Fibroblast of upper back skin (primary cell): ENCODE measurements at places on chromosomes 4 and X.
A peak's percentile ranks its signal among the peaks of the same experiment; 100 is the strongest.

DNA sequence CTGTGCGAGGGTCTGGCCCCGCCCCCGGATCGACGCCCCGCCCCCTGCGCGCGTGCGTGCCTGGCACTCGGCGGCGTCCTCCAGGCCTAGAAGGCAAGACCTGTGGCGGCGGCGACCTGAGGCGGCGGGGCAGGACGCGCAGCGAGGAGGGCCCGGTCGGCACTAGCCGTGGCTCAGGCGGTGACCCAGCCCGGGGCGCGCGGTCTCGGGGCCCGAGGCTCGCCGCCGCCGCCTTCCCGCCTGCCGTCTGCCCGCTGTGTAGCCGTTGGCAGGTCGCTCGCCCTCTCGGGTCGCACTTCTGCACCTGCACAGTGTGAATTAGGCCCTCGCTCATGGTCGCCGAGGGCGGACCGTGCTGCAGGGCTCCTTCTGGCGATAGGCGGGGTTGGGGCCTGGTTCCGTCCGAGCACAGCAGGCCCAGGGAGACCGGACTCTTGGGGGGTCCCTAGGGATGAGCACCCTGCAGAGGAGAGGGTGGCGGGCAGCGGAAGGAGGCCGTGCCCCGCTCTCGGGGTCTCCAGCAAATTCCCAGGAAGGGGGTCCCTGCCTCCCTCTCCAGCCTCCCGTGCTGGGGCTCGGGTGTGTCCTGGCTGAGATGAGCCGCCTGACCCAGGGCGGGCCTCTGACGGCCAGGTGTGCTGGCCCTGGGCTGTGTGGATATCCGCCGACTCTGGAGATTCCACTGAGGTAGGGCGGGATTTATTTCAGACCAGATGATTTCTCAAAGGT, 557 bp upstream of the FAM53A start:
- no peak for DNase-seq

DNA sequence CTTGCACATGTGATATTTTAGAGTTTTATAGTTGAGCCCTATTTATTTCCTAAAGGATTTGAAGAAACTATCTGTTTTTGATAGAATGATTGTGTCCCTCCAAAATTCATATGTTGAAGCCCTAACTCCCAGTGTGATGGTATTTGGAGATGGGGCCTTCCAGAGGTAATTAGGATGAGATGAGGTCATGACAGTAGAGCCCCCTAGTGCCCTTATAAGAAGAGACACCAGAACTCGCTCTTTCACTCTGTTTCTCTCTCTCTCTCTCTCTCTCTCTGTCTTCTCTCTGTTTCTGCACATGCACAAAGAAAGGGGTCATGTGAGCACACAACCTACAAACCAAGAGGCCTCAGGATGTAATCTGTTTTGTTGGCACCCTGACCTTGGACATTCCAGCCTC, 921.9 kb upstream of the DIAPH2 start:
- no peak for DNase-seq

DNA sequence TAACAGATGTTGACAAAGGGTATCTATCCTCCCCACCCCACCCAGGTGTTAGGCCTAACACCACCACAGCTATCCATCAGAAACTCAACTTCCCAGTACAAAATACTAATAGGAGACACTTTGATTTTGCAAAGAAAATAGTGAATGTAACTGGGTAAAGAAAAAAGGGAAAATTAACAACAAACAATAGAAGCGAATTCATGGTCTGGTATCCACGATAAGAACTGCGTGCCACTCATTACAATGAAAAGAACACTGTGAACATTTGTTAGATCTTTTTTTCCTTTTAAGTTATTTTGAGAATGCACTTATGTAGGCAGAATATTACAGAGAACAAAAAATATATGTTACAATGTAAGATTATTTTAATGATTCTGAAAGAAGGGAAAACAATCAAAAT, 12.0 kb downstream of the TSPAN5 start:
- DNase-seq, result no peak

- no peak for DNase-seq
Observed at GRCh38 chr4:85806334-85806733, 331.4 kb downstream of the ARHGAP24 start.

DNA sequence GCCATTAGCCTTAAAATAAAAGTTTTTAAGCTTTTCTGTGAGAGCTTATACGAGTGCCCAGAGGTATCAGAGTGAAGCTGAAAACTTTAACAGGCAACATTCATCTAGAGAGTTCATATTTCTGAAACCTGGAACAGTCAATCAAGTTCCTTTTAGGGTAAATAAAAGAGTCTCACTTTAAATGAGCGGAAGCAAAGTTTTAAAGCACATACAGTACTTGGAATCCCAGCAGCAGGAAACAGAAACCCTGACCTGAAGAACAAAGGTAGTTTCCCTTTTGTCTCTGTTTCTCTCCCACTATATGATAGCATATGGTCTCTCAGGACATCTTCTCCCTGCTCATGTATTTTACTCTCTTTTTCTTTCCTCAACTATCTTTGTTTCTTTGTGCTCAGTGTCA, 153.0 kb downstream of the ASB9 start:
- no peak for DNase-seq

- DNase-seq, result peak; percentile 12
Observed at GRCh38 chr4:23768541-23768940, 121.3 kb downstream of the PPARGC1A start.

GRCh38 chrX:13102636-13103035, 58.2 kb upstream of the FAM9C start:
- DNase-seq, result peak; percentile 29

GRCh38 chr4:63106600-63106999, 1302.7 kb downstream of the TECRL start:
- no peak for DNase-seq

DNA sequence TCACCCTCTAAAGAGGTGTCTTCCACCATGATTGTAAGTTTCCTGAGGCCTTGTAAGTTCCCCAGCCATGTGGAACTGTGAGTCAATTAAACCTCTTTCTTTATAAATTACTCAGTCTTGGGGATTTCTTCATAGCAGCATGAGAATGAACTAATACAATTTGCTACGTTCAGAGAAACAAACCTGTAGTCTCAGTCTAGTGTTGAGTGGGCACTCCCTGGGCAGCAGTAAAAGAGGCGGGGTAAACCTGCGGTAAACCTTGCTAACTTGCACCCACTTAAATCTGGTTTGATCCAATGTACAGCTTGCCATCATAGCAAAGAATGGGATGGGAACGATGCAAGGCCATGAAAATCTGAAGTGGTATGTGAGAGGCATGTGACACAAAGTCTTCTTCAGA, 22.4 kb downstream of the GRXCR1 start:
- peak; percentile 1 for DNase-seq

GRCh38 chr4:55600640-55601039, 8.6 kb upstream of the PDCL2 start:
- DNase-seq, result no peak

DNA sequence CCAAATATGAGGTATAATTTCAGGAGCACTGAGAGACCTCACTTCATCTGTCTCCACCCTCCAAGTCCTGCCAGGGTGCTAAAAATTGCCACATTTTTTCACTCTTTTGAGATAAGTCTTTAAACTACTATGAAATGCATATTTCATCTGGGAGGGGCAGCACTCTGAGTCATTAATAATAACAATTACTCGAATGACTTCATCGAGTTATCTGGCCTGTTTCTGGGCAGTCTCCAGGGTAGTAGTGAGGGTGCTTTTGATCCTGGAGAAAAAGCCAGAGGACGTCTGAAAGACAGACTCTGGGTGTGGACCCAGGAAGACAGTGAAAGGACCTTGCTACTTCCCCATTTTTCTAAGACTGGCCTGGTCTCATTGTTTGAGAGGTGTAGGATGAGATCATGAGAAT, 42.3 kb upstream of the SRD5A3 start:
- peak; percentile 50 for DNase-seq

DNA sequence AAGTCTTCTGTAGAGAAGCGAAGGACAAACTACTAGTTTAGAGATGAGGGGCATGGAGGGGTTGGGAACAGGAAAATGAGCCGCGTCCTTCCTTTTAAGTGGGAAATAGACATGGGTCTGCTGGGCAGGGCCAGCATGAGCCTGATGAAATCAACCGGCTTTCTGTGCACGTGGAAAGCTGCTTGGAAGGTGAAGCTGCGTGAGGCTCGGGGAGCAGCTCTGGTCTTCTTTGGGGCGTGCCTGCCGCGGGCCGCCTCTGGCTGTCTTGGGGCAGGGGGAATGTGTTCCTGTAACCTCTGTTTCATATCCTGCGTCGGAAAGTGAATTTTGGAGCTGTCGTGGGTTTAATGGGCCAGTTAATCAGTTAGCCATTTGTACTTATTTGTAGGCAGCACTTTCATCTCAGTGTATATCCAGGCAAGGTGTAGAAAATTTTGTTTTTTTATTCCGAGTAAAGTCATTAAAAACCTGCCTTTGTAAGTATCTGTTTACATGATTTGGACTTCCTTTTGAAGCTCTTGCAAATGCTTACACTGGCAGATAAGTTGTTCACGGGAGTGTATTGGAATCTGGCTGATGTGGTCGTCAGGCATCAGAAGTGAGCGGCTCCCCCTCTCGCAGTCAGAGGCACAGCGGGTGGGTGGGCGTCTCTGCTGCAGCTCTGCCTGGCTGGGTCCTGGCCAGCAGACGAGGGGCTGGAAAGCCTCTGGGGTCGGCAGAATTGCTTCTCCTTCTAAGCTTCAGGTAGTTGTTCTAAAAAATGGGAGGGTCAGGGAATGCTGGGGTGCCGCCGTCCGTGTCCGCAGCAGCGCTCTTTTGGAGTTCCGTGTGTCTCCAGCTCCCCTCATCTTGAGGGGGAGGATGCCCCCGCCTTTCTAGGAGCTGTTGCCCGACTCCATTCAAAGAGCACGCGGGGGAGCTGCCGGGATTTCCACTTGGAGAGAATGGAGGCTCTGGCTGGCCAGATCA, 70.5 kb upstream of the HGFAC start:
- peak; percentile 28 for DNase-seq

GRCh38 chr4:101349801-101350064, 2.4 kb upstream of the PPP3CA start:
- DNase-seq, result no peak

DNA sequence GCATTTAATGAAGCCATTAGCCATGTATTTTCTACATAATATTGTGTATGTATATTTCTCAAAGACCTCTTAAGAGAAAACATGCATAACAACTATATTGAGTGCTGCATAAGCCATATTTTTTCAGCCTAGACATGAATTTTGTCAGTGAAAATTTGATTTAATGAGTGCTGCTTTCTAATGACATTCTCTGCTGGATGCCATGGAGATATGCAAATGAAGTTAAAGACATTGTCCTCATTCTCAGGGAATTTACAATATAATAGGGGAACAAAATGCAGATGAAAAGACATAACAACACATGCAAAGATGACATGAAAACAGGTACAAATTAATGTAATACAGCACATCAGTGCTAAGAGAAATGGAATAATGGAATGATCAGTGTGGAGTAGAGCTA, 118.7 kb downstream of the ATOH1 start:
- no peak for DNase-seq

DNA sequence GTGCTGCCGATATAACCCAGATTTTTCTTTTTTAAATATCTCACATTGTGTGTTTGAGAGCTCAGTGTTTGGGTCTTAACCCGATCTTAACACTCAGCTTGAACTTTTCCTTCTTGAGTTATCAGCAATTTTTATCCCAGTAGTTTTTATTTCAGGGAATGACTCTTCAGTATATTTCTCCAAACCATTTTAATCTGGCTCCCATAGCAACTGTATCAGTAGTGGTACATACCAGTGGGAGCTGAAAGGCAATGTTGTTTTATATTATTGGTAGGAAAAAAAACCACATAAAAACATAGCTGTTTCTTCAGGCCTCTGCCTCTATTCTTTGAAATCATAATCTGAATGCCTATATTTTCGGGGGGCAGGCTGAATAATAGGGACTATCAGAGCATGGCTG, 111.1 kb downstream of the SLC4A4 start:
- no peak for DNase-seq
